Amygdala (tissue), 56 donors: ENCODE measurements at places on chromosomes 5 and 9.

- DNase-seq = no peak
These were observed 24.7 kb upstream of the TNFSF15 start for GRCh38 chr9:114830546-114830945.

- no peak for DNase-seq
These were observed 82.5 kb downstream of the SEMA6A start for GRCh38 chr5:116492016-116492623.

DNA sequence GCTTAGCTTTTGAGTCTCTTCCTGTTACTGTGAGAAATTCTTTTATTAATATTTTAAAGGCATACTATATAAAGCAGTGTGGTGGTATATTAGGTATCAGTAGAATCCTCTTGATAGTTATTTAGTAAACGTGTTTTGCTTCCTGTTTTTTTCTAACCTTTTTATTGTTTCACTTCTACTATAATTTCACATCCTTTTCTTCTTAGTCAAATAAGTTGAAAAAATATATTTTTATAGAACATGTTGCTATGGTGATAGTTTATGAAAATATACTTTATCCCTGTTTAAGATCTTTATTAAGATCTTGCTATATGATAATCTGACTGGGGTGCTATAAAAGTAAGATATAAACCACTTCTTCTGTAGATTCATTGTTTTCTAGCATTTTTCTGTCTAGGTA is 2.1 kb downstream of the POLK start:
- DNase-seq = no peak

GRCh38 chr5:7849681-7850394 is 1.1 kb downstream of the CFAP90 start:
- DNase-seq = no peak

DNA sequence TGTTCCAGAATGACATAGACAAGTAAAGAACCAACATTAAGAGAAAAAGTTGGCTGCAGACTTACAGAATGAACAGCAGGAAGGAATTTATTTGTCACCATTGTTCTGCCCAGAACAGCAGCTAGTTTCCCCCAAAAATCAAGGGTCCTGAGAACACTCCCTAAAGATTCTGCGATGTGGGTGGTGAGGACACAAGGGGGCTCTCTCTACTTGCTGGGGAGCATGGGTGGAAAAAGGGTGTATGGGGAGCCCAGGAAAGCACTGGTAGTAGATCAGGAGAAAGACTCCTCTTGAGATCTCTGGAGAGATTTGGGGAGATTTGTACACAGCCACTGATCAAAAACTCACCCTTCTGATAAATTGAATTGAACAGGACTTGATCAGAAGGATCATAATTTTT is 316.5 kb downstream of the KCTD16 start:
- no peak for DNase-seq

GRCh38 chr5:32542216-32543059 is 42.9 kb upstream of the SUB1 start:
- DNase-seq = no peak

GRCh38 chr9:109471475-109472393 is 26.4 kb downstream of the PTPN3 start:
- DNase-seq = no peak

- no peak for DNase-seq
These were observed 58.2 kb downstream of the CAMSAP1 start for GRCh38 chr9:135849181-135849580.

DNA sequence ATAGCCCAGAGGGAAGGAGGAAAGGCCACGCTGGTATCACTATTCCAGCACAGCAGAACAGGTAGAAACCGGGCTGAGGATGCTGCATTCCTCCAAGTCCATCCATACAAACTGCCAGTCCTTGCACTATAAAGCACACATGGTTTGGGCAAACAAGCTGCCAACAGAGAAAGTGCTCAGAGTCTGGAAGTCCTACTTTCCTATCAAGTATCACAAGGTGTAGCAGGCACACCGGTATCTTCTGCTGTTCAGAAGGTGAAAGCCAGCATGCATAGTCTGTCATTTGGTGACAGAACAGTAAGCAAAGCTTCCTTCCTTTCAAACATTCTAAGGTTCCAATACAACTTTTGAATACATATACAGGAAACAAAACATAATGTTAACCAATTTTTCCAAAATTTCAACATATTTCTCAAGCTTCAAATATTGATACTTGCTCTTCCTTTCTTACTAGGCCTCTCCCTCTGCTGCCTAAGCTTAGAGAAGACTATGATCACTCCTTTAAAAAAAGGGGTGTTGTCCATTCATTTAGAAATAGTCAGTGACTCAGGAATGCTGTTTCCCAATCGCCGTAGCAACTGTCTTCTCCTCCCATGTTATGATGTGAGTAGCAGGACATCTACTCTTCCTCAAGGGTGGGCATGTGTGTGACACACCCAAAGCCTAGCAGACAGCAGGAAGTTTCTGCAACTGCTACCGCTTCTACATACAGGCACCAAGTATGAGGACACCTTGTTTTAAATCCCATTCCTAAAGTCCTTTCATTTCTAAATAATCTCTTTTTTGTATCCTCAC is 14.7 kb downstream of the DIAPH1 start:
- no peak for DNase-seq

GRCh38 chr5:175329976-175330375 is 114.0 kb downstream of the DRD1 start:
- DNase-seq = no peak

GRCh38 chr9:16705111-16705604 is 165.3 kb downstream of the BNC2 start:
- peak; percentile 44 for DNase-seq

GRCh38 chr5:41277476-41278245 is 64.3 kb upstream of the C6 start:
- DNase-seq = no peak

- DNase-seq = no peak
These were observed 1.3 kb downstream of the RNF38 start for GRCh38 chr9:36398745-36399144.

DNA sequence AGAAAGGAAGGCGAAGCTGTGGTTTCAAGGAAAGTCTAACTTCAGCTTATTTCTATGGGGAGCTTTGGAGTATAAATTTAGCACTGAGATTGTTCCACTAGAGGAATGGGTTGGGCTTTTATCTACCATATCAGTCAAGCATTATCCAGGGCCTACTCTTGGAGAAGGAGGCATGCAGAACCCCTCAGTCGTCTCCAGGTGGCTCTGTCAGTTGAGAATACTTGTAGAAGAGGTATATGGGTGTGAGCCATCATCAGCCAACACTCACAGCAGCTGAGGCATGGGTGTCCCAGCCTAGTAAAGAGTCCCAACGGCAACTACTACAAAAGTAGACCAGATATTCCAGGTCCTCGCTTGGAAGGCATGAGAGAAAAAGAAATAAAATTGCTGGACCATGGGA is 548.5 kb upstream of the GRAMD2B start:
- no peak for DNase-seq

DNA sequence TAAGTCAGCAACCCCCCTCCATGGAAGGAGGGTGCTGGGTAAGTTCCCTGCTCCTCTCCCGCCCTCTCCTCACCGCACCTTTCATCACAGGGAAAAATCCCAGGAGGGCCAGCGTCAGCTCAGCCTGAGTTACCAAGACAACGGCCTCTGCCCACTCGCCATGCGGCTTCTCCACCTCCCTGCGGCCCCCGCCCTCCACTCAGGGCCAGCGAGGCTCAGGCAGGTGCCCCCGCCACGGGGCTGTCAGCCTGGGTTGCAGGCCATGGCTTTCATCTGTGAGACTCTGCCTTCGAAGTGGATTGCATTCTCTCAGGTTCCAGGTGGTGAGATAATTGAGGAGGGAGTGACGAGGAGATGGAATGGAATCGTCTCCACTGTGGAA is 27.2 kb upstream of the LAMC3 start:
- DNase-seq = no peak

DNA sequence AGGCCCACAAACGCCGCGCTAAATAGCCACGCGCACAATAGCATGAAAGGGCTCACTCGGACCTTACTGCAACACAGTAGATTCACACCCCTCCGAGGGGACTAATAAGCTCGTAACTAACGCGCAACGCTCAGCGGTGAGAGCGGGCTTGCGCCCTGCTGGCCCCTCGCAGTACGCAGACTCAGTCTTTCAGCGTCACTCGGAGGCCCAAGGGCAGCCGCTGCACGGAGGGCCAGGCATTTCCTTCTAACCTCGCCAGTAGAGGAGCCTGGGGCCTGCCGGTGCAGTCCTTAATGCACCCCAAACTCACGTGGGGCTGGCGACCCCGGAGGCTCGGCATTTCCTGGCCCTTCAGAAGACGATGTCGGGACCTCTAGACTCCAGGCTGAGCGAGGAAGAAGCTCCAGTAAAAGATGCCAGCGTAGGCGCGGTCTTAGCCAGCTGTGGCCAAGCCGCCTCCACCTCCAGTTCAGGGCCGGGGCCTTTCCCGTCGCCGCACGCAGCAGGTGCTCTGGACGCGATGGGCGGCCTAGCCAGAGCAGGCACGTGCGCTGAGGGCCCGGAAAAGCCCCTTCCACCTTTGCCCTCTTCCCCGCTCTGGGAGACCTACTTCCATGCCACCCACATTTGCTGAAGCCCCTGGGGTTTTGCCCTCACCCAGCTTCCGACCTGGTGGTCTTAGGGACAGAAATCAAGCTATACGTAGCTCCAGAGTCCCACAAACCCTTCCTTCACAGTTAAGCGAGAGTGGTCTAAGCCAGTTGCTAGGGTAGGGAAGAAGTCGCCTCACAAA is 38.3 kb upstream of the TIFAB start:
- DNase-seq = no peak

DNA sequence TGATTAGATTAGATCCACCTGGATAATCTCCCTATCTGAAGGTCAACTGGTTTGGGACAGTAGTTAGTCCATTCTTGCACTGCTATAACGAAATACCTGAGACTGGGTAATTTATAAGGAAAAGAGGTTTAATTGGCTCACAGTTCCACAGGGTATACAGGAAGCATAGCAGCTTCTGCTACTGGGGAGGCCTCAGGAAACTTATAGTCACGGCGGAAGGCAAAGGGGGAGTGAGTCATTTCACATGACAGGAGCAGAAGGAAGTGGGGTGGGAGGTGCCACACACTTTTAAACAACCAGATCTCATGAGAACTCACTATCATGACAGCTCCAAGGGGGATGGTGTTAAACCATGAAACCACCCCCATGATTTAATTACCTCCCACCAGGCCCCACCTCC is 9.9 kb downstream of the C9orf40 start:
- DNase-seq = no peak

- DNase-seq = no peak
These were observed 21.6 kb downstream of the KLF9 start for GRCh38 chr9:70392850-70393249.

- peak; percentile 25 for DNase-seq
These were observed 35.2 kb downstream of the NCS1 start for GRCh38 chr9:130207241-130207992.

DNA sequence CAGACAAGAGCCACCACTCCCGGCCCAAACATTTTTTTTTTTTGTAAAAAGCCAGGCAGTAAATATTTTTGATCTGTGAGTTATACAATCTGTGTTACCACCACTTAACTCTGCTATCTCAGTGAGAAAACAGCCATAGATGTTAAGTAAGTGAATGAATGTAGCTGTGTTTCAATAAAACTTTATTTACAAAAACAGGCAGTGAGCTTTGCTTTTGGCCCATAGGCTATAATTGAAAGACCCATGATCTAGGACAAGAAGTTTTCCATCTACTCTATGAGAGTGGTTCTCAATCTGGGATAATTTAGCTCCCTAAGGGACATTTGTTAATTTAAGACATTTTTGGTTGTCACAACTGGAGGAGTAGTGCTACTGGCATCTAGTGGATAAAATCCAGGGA is 91.0 kb downstream of the TMC1 start:
- no peak for DNase-seq

- DNase-seq = no peak
These were observed 201.2 kb upstream of the IER5L start for GRCh38 chr9:129379181-129379836.

DNA sequence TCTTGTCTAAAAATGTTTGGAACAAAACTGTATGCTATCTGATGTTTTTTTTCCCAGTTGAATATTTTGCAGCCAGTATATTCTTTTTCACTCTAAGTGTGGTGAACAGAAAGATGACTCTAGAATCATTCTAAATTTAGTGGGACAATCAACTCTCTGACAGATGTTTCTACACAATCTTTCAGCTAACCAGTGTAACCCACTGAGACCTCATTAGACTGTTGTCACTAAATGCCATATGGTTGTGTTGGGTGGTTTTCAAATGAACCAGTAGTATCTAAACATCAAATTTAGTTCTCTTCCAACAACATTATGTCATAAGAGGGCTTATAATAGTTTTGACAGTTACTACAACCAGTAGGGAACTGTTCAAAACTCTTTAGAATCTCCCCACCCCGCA is 129.6 kb upstream of the PRLR start:
- DNase-seq = no peak

DNA sequence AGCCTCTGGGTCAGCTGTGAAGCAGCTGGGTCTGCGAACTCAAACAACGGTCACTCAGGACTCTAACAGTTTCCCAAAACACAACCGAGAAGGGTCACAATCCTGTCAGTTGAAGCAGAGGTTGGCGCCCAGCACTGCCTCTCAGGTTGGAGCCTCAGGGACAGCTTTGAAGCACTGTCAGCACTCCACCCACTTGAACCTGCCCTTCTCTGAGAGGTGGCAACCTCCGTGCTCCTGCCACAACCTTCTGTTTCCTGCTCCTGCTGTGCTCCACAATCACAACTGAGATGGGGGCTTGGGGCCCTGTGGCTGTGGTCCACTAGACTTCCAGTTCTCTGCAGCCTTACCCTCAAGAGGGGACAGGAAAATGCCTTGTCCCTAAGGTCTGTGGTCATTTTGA is 21.7 kb upstream of the LCP2 start:
- DNase-seq = no peak

DNA sequence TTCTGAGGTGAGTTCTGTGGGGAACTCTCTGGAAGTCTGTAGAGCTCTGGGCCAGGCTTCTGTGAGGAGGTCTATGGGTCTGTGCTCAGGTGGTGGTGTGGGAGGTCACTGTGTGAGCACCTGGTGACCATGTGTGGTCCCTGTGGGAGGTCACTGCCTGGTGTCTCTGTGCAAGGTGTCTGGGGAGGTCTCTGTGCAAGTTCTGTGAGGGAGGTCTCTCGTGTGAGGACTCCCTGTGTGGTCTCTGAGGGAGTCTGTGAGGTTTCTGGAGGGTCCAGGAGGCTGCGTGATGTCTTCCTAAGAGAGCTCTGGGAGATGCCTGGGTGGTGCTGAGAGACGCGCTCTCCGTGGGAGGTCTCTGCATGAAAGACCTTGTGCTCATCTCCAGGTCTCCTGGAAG is 6.0 kb upstream of the SPATA31E1 start:
- DNase-seq = no peak
